ENCODE measurements at places on chromosomes 7 and 10. TPM values are rescaled to one million over a fixed set of nuclear protein-coding genes. Genes with fewer than 3 reads are reported as not detected.

The ARHGAP22 gene
- 1.3 TPM for total RNA-seq

The BCCIP gene
- total RNA-seq: 34.3 TPM

The SPDYE6 gene
- not detected for total RNA-seq

The CARD11 gene
- total RNA-seq: 1.8 TPM

The UNCX gene
- 7.5 TPM for total RNA-seq

The ZNF117 gene
- 18.5 TPM for total RNA-seq

The ASZ1 gene
- not detected for total RNA-seq

The ADAM22 gene
- 18.6 TPM for total RNA-seq

The ERV3-1 gene
- total RNA-seq: 36.7 TPM
